ENCODE measurements at places on chromosomes 16 and 17.

- no peak for DNase-seq
These were observed 9.0 kb downstream of the SMYD4 start for GRCh38 chr17:1820528-1821252.

GRCh38 chr17:37791447-37792399 is 46.9 kb upstream of the HNF1B start:
- peak; percentile 62 for DNase-seq

DNA sequence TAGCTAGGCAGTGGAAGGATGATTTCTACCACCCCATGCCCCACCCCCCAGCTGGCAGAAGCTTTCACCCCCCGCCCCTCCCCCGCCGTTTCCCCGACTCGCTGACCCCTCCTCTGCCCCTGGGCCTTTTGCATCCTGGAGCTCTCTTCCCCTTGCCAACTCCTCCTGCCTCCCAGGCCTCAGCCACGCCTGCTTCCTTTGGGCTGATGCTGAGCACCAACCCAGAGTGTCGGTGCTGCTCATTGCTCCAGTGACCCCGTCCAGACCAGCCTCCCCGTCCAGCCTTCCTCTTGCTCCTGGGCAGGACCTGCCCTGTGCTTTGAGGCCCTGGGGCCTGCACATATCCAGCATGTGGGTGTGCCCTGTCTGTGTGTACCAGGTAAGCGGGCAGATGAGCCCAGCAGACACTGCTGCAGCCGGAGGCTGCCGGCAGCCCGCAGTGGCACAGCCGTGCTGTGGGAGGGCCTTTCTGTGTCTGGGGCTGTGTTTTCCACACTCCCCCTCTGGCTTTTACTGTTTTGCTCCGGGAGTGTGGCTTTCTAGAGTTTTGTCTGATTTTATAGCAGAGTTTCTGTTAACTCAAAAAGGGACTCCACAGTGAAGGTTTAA is 72.9 kb downstream of the JPH3 start:
- DNase-seq, result no peak

DNA sequence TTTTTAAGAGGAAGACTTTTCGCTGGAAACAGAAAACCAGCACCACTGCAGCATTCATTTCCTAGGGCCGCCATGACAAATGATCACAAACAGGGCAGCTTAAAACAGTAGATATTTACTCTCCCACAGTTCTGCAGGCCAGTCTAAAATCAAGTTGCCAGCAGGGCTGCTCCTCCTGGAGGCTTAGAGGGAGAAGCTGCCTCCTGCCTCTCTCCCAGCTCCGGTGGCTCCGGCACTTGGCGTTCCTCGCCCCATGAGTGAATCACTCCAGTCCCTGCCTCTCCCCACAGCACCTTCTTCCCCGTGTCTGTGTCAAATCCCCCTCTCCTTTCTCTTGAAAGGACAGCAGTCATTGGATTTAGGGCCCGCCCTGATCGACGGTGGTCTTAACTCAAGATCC is 72.1 kb downstream of the SOCS1 start:
- DNase-seq, result no peak

- peak; percentile 55 for DNase-seq
These were observed 408.4 kb downstream of the CPPED1 start for GRCh38 chr16:12395268-12395667.

GRCh38 chr16:66585481-66586239 is 6.4 kb downstream of the CMTM2 start:
- no peak for DNase-seq

DNA sequence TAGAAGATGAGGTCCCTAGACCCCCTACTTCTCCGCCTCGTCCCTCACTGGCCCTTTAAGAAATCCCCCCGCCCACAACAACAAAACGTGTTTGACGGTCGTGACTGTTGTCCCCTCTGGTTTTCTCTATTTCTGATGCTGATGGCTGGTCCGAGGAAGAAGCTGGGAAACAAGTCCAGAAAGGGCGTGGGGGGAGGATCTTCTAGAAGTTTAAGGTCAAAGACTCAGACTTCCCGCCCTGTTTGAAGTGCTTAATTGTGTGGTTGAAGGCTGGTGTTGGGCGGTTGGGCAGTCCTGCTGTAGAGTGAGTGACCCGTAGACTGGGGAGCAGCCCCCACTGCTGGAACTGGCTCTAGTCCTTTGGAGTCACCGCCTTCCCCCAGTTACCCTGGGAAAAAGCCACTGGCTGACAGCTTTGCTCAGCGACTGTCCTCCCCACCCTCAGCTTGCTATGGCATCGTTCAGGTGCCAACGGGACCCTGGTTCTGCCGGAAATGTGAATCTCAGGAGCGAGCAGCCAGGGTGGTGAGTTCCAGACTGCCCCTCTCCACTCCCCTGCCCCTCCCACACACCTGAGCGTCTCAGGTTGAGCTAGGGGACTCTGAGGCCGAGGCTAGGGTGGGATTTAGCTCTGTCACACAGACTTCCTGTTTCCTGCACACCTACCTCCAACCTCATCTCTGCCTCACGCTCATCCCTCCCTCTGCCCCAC is 1.6 kb downstream of the MLLT6 start:
- DNase-seq, result no peak

- peak; percentile 91 for DNase-seq
These were observed 172.5 kb downstream of the HS3ST3A1 start for GRCh38 chr17:13429201-13429600.

- DNase-seq, result no peak
These were observed 4.6 kb downstream of the PDF start for GRCh38 chr16:69325784-69326171.

GRCh38 chr17:73137376-73137775 is 27.4 kb upstream of the SSTR2 start:
- DNase-seq, result no peak

GRCh38 chr17:41801374-41802271 is 10.1 kb downstream of the P3H4 start:
- DNase-seq, result peak; percentile 61

Data from HFFc6 (cell line).